ENCODE measurements at places on chromosomes 3 and 15.

DNA sequence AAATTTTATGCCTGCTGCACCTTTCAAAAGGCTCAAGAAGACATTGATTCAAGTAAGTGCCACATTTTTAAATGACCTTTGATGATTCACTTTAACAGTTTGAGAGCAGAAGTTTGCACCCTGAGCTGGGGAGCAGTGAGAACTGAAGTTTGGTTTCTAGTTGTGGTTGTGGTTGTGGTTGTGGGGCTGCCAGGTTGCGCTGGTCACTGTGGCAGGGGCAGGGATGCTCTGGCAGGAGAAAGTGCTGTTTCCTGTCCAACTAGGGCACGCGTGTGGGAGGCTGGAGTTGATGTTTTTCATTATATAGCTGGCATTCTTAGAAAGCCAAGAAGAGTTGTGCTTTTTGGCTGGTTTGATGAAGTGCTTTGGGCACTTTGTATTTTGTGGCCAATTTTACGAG, 339.7 kb upstream of the NR2F2 start:
- DNase-seq = no peak

DNA sequence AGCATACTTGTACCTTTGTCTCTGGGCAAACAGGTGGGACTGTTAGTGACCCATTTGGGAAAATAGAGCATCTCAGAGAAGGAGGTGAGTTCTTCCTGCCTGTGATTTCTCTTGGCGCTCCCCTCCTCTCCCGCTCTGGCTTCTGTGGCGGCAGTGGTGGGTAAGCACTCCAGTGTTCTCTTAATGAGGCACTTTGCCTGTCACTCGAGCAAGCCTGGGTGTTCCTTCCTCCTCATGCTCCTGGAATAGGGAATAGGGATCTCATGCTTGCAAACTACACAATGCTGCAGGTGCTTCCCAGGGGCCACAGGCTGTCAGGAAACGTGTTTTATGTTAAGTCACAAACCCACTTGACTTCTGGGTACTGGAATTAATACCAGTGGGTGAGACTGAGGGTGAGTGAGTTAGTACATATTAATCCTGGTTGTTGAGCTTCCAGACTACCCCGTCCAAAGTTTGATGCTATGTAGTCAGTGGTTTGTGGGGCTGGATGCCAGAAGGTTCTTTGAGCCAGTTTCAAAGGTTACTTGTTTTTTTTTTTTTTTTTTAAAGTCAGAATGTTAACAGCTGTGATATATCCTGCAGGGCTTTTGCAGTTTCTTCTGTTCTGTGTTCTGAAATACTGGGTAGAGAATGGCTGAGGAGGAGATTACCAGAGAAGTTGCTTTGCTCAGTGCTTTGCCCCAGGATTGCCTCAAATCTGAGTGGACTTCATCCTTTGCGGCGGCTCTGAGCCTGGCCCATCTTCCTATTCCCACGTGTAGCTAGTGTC, 30.5 kb downstream of the EDEM1 start:
- no peak for DNase-seq

DNA sequence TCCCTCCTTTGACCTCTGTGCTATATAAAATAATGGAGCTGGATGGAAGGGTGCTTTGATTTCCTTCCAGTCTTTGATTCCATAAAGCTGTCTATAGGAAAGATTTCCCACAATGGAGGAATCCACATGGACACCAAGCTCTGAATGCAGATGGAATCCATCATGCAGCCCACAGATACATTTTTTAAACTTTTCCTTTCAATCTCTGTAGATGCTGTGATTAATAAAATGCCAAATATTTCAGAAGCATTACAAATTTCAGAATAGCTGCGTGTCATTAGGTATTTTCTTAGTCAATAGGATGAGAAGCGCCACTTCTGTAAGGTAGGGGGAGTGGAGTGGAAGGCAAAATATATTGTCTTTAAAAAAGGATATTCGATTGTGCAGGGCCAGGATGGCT, 489.0 kb downstream of the NTRK3 start:
- DNase-seq = no peak

DNA sequence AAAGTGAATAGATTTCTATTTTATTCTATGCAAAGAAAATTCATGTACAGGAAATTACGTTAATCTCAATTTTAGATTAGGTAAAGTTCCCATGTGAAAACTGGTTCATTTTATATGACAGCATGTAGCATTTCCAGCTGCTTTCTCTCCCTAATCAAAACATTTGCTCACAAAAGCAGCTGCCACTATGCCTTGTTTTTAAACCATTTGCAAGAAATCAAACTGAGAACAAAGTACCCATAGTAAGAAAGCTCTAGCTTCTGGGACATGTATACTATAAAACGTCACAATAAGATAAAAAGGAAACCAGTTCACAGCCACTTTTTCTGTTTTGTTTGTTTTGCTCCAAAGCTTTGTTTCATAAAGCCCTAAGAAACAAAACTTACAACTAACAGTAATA, 5.0 kb upstream of the CRYBG3 start:
- DNase-seq = no peak

DNA sequence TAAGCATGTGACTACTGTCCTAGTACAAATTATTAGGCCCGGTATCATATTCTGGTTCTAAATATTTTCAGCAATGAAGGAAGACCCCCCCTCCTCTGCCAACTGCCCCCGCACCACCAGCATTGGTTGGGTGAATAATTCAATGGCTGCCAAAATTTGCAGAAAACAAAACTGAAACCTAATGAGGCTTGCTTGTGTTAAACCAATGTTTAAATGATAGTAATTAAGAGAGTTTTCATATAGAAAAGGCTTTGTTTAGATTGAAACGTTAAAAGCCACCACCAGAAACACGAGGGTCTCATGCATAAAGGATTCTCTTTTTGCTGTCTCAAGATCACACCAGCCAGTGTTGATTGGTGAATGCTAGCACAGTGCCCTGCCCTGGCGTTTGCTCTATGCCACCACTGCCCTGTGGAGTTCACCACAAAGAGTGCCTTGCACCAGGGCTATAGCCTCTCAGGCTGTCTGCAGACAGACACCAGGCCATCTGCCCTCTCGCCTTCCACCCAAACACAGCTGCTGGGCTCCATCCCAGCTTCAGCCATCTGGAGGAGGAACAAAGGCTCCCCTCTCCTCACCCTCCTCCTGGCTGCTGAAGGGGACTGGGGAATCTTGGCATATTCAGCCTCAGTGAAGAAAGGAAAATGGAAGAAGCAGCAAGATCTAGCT, 200.3 kb upstream of the PFN2 start:
- no peak for DNase-seq

- no peak for DNase-seq
Measured at GRCh38 chr3:58798312-58798711, 131.7 kb upstream of the FAM3D start.

DNA sequence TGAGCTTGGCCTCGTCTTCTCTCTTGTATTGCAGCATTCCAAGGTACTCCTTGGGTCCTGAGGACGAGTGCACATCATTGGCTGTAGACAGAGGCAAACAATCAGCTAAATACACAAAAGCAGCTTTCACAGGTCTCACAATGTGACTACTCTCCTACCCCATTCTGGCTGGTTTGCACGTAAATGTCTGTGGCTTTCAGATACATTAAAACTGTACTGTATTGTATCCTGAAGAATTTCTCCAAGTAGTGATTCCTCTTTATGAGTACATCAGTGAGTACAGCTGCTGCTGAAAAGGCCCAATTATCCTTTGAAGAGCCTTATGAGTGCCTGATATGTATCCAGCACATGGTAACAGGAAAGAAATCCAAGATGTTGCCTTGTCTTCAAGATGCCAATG, 22.0 kb upstream of the GNB5 start:
- no peak for DNase-seq

DNA sequence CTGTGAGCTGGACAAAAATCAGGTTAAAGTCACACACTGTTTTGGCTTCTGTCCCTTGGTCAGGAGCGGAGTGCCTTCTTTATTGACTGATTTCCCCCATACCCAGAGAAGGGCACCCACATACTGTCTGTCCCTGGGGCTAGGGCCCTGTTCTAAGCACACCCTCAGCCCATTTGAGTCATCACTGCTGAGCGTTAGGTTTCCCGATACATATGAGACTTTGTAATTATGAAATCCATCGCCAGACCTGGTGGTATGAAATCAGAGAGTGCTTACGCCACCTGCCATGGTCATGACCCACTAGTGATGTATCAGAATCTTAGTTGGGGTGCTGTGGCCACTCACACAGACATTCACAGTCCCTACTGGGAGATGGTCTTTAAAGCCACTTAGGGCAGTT, 96.8 kb downstream of the CHDH start:
- DNase-seq = no peak

GRCh38 chr3:113265231-113265630, 53.9 kb downstream of the BOC start:
- no peak for DNase-seq

DNA sequence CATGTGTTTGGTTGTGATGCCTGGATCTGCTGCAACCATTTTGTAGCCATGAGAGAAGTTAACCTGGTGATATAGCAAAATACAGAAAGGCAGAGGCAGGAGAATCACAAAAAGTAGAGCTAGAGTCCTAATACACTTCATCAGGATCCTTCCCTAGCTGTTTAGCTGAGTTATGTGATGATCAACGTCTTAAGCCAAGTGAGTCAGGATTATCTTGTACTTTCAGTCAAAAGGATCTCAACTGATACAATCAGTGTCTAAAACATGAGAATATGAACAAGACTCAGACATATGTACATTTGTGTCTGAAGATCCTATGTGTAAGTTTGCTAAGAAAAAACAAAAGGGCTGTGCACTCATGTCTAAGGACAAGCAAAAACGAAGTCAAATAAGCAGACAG, 236.9 kb downstream of the NTRK3 start:
- DNase-seq = no peak

GRCh38 chr15:93452537-93453211, 363.7 kb upstream of the RGMA start:
- DNase-seq = no peak

GRCh38 chr15:76565366-76565765, 228.8 kb downstream of the ISL2 start:
- DNase-seq = no peak

- peak; percentile 34 for DNase-seq
Measured at GRCh38 chr15:58530056-58530590, 98.3 kb downstream of the LIPC start.

Data from islet precursor cell (in vitro differentiated cells).